HT-29 (cell line): ENCODE measurements at places on chromosomes 5 and 9.

- no peak for DNase-seq
Measured at GRCh38 chr5:116009806-116010205, 22.5 kb upstream of the ARL14EPL start.

DNA sequence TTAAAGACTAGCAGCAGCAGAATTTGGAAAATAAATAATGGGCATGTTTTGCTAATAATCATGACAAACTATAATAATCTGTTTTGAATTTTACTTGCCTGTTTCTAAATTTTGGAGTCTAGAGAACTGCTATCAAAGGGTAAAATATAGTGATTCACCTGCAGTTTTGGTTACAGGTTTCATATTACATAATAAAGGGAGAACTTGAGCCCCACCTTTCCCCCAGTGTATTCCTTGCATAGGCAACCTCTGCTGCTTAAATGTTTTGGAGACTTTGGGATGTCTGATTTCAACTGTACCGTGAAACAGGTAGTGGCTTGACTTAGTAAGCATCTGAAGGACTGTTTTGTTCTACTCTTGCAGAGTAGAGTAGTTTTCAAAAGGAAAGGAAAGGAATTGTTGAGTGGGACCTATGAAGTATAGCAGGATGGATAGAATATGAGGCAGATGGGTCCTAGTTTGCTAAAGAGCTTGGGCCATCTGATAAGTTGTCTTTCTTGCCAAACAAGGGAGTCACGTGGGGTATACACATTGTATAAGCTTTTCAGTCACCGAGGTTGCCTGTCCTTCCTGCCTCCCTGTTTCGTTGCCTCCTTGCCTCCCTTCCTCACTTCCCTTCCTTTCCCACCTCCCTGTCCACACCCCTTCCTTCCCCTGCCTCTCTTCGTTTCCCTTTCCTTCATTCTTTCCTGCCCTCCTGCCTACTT, 19.1 kb downstream of the CREBRF start:
- no peak for DNase-seq

DNA sequence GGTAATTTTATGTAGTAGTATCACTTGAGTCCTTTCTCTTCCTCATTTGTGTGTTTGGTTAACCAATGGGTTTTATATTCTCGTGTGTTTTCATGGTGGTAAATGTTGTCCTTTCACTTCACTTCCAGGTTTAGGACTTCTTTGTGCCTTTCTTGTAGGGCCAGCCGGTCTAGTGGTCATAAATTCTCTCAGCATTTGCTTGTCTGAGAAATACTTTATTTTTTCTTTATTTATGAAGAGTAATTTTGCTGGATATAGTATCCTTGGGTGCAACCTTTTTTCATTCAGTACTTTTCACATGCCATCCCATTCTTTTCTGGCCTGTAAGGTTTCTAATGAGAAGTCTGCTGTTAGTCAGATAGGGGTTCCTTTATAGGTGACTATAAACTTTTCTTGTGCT, 107.1 kb downstream of the GNA14 start:
- no peak for DNase-seq

DNA sequence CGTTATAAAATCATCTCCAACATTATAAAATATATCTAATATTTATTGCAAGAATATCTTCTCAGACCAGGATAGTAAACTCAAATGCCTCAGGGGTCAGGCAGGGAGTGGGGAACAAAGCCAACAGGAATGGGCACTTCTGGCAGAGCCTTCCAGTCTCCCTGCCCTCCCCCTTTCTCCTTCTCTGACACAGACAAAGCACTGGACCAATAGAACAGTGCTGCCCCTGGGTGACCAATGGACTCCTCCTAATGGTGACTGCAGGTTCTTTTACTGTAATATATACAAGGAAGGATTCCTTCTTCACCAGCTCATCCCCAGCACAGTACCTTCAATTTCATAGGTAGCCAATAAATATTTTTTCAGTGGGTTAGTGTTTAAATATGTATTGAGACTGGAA, 31.1 kb upstream of the MAMDC2 start:
- no peak for DNase-seq

- no peak for DNase-seq
Measured at GRCh38 chr5:137122075-137122474, 377.1 kb downstream of the SPOCK1 start.

DNA sequence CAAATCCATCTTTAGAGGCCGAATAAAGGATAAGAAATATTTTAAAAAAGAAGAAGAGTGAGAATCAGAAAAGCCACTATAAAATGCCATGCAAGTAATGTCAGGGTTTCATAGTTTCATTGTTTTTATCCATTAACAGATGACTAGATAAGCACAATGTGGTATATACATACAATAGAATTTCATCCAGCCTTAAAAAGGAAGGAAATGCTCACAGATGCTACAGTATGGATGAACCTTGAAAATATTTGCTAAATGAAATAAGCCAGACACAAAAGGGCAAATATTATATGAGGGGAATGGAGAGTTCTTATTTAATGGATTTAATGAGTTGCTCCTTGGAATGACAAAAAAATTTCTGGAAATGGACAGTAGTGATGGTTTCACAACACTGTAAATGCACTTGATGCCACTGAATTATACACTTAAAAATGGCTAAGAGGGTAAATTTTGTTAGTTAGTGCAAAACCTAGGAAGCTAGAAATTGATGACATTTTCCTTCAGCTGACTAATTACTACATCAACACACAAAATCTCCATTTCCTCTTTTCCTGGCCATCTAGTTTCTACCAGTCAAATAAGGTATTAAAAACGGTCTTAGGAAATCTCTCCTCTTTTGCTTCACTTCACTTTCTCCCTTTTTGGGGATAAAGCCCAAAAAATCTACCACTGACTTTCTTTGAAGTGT, 86.6 kb downstream of the GNA14 start:
- no peak for DNase-seq

- DNase-seq, result no peak
Measured at GRCh38 chr5:39411985-39412384, 12.8 kb downstream of the DAB2 start.

DNA sequence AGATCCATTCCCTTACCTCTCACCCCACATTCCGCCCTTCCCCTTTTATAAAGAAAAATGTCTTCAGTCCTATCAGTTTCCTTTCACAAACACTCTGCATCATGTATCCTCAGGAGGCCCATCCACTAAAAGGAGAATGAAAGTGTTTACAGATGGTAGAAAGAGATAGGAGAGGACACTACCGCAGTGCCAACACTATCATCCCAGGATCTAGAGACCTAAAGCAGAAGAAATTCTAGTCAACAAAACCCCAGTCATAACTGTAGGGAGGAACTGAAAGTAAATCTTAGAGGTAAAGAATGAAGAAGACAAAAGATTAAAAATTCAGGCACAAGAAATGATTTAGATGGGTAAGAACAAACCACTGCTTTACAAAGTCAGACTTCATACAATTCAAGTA, 114.1 kb downstream of the MLLT3 start:
- DNase-seq, result no peak

GRCh38 chr5:133458435-133458834, 153.9 kb downstream of the FSTL4 start:
- DNase-seq, result no peak

- DNase-seq, result no peak
Measured at GRCh38 chr9:2497666-2498400, 123.8 kb upstream of the VLDLR start.

GRCh38 chr5:39486790-39487189, 62.0 kb upstream of the DAB2 start:
- DNase-seq, result no peak

- no peak for DNase-seq
Measured at GRCh38 chr9:71814226-71814625, 45.9 kb upstream of the CEMIP2 start.

DNA sequence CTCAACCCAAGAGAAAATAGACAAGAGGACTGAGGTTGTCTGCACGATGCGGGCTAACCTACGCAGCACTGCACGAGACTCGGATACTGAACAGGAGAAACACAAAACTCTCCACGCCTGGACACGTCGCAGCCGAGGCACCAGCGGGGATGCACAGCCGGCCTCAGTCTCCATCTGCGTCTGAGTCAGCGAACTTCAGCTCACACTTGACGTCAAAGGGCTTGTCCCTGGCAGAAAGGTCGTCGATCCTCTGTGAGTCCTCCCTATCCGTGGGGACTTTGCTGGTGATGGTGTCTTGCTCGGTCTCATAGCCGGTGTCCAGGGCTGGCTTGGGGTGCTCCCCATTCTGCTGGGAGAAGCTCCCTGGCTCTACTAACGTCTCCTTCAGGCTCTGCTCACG, 60.2 kb downstream of the SECISBP2 start:
- DNase-seq, result no peak

DNA sequence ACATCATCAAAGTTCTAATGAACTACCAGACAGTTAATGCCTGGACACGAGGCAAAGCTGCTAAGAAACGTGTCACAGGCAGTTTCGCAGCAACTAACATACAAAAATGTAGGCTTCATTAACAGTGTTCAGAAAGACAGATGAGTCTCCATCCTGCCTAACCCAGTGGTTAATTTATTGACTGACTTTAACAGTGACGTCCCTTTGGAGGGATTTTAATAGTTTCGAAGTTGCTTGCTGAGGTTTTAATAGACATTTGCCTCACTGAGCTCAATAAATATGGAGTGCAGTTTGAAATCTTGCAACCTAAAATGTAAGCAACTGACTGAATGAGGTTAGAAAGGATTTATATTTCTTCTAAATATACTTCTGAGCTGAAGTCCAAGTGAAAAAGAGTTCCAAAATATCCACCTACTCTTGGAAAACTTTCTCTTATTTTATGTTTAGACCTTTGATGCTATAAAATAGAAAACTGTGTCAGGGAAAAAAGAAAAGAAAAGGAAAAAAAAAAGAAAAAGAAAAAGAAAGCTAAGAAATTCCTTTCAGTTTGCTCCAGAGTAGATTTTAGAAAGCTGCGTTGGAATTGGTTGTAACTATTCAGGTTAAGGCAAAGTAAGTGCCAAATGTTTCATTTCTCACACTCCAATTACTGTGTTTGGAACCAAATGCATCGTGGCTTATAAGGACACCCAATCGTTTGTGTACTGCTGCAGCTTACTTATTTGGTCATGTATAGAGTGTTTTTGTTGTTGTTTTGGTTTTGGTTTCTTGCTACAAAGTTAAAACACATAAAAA, 2016.6 kb downstream of the MAT2B start:
- DNase-seq, result no peak

DNA sequence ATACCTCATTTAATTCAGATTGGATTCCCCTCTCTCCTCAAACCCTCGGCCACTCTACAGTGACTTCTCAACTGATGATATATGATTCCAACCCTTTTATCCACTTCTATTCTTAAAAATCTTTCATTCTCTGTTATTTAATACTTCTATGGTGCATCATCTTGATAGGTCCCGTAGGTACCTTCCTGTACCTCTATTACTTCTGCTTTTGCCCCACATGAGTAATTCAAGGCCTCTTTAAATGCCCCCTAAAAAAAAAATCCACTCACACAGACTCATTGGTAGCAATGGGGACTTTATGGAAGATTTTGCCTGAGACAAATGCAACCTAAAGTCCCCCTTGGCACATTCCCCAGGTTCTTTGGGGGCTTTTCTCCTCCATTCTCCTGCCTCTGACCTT, 54.3 kb downstream of the FAM81B start:
- DNase-seq, result no peak

DNA sequence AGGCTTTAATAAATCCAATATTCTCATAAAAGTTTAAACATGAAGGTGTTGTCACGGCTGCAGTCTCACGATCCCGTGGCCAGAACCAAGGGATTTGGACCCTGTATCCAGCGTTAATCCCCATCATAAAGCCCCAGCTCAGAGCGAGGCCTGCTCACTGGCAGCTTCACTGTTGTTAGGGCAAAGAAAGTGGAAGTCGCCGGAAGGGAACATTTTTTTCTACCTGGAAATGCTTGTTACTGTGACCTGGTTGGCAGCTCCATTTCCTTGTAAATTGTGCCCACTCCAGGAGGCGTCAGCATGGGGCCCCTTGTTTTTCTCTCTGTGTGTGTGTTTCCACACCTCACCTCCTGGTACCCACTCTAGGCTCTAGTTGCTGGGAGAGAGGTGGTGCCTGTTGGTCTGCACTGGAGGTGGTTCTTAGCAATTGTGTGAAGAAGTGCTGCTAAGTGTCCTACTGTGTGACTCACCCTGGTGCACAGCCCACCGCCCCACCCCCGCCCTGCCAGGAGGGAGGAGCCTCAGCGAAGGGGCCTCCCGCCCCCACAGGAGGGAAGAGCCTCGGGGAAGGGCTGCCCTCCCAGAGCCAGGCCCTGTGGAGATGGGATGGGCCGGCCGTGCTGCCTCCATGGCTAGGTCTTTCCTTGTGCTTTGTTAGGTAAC, 105.1 kb downstream of the EHMT1 start:
- no peak for DNase-seq

DNA sequence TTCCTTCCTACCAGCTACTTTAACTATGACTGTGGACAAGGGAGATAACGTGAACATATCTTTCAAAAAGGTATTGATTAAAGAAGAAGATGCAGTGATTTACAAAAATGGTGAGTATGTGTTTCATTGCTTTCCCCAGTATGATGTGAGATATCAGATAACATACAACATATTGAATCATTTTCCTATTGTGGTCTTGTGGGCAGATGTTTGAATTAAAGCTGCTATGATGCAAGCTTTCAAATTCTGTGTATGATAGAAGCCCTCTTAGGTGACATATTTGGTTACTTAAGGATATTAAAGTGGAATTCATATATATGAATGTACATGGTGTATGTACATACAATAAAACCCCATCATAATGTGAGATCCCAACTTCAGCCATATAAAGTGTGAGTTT, 59.5 kb downstream of the TEK start:
- DNase-seq, result no peak

DNA sequence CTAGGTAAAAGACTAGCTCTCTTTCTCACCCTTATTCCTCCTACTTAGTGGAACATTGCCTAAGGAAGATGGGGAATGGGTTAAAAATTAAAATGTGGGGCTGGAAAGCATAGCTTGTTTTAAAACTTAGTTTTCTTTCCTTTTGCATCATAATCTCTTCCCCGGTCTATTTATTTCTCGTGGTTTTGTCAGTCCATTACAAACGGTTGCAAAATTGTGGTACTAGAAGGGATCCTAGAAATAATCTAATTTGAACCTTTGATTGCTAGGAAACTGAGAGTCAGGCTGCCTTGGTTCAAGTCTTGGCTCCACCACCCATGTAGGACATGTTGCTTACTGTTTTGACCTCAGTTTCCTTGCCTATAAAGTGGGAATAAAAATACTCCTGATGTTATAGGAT, 1.3 kb downstream of the IL31RA start:
- no peak for DNase-seq

GRCh38 chr5:59617186-59617771, 276.2 kb downstream of the PDE4D start:
- DNase-seq, result peak; percentile 27

DNA sequence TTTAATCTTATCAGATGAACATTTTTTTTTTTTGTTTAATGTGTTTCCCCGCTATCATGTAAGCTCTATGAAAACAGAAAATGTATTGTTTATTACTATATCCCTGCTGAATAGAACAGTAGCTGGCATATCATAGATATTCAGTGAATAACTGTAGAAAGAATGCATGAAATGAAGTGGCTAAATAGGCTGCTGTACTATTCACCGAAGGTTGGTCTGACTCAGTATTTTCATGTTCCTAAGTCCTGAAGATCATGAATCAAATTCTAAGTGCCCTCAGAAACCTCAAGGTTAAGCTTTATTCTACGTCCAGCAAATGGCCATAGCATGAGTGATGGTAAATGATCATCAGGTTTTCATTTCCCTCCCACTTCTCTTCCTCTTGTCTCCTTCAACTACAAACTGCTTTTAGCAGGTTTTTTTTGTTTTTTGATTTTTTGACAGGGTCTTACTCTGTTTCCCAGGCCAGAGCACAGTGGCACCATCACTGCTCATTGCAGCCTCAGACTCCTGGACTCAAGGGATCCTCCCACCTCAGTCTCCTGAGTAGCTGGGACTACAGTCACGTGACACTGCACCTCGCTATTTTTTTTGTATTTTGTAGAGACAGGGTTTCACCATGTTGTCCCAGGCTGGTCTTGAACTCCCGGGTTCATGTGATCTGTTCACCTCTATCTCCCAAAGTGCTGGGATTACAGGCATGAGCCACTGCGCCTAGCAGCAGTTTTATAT, 19.1 kb upstream of the ZFAND5 start:
- DNase-seq, result no peak
